Activated T-cell treated with anti-CD3 and anti-CD28 coated beads for 24 hours (primary cell): ENCODE measurements at places on chromosomes 4 and X.

GRCh38 chrX:122440832-122441231 is 743.2 kb upstream of the GRIA3 start:
- no peak for DNase-seq

GRCh38 chr4:31146366-31146765 is 426.2 kb downstream of the PCDH7 start:
- DNase-seq: no peak

DNA sequence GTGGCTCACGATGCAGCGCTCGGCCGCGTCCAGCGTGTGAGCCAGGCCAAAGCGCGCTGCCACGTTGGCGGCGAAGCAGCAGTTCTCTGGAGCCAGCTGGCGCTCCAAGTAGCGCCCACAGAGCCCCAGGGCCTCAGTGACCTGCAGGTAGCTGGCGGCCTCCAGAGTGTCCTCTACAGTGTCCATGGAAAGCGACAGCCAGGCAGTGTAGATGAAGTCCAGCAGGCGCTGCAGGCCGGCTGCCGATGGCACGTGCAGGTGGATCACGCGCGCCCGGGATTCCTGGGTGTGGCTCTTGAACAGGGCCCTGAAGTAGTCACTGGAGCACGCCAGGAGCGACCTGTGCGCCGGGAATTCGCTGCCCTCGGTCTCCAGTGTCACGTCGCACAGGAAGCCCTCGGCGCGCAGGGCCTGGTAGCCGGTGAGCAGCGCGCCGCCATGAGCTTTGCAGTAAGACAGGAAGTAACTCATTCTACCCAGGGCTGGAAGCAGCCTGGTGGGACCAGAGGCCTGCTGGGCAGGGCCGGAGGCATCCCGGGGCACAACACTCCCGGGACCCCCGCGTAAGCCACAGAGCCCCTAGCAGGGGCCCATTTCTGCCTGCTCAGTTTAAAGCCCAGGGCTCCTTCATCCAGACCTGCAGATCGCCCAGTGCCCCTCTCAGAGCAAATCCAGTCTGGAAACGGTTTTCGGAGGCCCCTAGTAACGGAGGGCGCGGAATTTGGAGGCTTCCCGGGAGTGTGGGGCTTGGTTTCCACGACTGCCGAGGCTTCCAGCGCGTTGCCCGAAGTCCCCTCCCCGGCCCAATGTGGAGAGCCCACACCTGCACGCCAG is 595 bp downstream of the KLHL34 start:
- no peak for DNase-seq

DNA sequence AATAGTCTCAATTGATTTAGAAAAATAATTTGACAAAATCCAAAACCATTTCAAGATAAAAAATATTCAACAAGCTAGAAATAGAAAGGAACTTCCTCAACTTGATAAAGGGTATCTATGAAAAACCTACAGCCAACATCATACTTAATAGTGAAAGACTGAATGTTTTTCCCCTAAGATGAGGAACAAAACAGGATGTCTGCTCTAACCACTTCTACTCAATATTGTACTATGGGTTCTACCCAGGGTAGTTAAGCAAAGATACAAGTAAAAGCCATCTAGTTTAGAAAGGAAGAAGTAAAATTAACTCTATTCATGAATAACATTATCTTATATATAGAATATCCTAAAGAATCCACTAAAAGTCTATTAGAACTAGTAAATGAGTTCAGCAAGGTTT is 21.5 kb upstream of the SYTL5 start:
- no peak for DNase-seq

GRCh38 chr4:163592212-163592611 is 97.7 kb downstream of the TMA16 start:
- no peak for DNase-seq

GRCh38 chrX:19514791-19515614 is at the start of gene MAP3K15:
Gene MAP3K15 (minus strand): TSS chrX:19515508. CDS start chrX:19515261, 247 bp downstream.
- DNase-seq: no peak

DNA sequence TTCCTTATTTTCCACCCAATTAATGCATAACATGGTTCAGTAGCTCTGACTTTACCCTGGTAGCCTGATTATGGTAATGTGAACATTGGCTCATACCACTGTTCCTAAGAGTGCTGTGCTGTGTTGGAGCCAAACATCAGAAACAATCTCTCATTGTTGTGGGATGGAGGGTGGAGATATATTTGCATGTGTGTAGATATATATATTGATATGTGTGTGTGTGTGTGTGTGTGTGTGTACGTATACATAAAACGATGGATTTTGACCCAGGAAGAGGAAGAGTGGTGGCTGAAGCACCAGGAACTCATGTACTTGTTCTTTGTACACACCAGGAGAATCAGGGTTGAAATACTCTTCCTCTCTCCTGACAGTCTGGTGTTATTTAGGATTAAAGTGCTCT is 247.7 kb downstream of the IL15 start:
- DNase-seq: no peak

DNA sequence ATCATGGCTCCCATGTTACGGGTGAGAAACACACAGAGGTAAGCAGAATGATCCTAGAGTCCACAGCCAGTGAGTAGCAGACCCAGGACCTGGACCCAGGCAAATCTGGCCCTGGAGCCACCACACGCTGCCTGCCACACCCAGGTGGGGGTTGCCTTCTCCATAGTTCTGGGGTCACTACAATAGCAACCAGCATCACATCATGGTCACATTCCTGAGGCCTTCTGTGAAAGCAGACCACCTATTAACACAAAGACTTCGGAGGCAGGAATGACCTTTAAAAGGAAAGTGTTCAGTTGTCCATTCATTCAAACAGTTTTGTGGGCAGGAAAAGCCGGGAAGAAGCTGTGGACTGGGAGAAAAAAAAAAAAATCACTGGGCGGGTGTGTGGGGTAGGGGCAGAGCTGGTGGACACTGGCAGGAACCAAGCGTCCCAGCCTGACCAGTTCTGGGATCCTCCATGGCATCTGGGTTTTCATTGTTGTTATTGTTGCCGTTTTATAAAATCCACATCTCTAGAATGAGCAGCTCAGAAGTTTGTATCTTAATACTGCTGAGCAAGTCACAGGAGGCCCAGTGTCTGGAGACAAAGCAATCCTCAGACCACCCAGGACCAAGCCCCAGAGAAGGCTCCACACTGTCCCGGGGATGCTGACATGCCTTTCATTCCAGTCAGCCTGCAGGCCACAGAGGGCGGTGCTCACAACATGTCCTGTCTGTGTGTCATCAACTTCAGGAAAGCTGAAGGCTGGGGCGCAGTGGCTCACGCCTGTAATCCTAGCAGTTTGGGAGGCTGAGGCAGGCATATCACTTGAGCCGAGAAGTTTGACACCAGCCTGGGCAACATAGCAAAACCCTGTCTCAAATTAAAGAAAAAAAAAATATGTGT is 67.0 kb downstream of the SEL1L3 start:
- no peak for DNase-seq

GRCh38 chr4:89545315-89545714 is 237.7 kb upstream of the GPRIN3 start:
- DNase-seq: no peak
